ENCODE measurements at places on chromosomes 7 and 10. TPM values are rescaled to one million over a fixed set of nuclear protein-coding genes. Genes with fewer than 3 reads are reported as not detected.

Gene GHRHR
- 0.40 TPM for polyA plus RNA-seq

GRCh38 chr10:78919181-78919966 is 149.4 kb upstream of the ZMIZ1 start:
- DNase-seq: peak; percentile 74

DNA sequence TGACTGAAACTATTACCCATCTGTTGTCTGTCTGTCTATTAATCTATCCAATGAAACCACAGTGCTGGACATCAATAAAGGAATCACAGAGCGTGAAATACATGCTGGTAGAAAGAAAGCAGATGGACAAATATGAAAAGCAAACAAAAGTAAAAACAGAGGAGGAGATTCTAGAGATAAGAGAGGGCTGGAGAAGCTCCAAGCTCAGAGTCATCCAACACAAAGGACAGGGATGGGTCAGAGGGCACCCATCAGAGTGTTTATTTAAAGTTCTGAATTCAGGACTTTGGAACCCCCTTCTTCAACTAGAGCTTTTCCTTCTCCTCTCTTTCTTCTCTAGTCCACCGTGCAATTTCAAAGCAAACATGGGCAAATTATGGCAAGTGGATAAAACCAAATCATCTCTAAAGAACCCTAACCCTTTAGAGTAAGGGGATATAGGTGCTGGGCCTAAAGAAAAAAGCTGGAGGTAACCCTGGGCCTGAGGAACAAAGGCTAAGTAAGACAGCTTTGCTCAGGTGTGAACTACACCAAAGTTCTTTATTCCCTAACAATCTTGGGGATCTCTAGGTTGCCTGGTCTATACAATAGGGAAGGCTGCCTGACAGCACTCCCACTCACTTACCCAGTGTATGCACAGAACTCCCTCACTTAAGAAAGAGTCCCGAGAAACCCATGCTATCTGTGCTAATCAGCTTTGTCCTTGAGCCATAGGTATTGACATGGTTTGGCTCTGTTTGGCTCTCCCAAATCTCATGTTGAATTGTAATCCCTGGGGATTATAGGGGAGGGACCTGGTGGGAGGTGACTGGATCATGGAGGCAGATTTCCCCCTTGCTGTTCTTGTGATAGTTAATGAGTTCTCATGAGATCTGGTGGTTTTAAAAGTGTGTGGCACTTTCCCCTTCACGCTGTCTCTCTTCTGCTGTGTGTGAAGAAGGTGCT is 97.0 kb downstream of the BAMBI start:
- no peak for DNase-seq

Gene UCN3
- 1.5 TPM for polyA plus RNA-seq

Gene SFXN2
- polyA plus RNA-seq: 8.3 TPM

GRCh38 chr7:13920053-13920697 is 69.3 kb downstream of the ETV1 start:
- DNase-seq: peak; percentile 80

- DNase-seq: no peak
These were observed 39.8 kb upstream of the SRGN start for GRCh38 chr10:69048103-69048502.

GRCh38 chr10:117718986-117719920 is 176.7 kb downstream of the EMX2 start:
- no peak for DNase-seq

Gene NUDT13
- polyA plus RNA-seq: 2.9 TPM

GRCh38 chr7:22278660-22279059 is 78.3 kb downstream of the RAPGEF5 start:
- DNase-seq: no peak

GRCh38 chr7:73715648-73716317 is 3.7 kb downstream of the STX1A start:
- DNase-seq: no peak

DNA sequence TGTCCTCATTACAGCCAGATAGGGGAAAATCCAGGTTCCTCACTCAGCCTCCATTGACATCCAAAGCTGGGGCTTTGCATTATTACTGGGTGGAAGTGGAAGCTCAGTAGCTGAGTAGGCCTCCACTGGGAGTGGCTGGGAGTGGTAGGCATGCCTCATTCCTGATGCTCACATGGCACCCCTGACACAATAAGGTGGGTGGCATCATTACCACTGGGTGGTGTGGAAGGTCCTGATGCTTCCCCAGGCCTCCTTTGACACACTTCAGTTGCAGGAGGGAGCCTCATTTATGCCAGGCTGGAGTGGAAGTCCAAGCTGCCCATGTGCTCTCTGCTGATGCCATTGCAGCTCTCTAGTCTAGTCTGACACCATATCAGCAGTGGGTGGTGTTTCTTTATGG is 48.2 kb upstream of the GPR141 start:
- no peak for DNase-seq

Gene GNG11
- 45.1 TPM for polyA plus RNA-seq

- DNase-seq: no peak
These were observed 125.4 kb upstream of the PPP2R2D start for GRCh38 chr10:131775433-131775832.

DNA sequence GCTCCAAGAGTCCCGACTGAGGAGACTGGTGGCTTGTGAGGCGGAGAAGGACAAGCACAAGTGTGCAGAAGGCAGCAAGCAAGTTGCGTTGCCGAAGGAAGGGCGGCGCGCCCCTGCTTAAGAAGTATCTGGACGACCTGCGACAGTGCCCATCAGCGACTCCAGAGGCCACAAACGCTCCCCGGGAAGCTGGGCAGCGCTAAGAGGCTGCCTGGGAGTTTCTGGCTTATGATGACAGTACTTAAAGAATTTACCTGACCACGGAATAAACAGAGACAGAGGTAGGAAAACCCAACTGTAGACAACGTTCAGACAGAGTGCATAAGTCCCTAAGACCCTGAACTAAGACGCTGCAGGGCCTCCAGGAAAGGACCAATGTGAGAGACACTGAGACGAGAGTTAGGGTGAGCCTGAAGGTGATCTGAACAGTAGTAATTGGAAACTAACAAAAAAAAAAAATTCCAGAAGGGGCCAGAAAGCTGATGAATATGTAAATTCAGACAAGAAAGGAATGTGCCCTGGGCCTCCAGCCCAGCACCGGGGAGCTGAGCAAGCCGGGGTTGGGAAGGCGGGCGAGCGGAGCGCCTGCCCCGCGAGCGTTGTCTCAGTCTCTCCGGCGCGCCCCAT is 1.0 kb downstream of the OSBPL3 start:
- DNase-seq: no peak

Gene IRF5
- 7.2 TPM for polyA plus RNA-seq

Gene FEZF1
- polyA plus RNA-seq: not detected

DNA sequence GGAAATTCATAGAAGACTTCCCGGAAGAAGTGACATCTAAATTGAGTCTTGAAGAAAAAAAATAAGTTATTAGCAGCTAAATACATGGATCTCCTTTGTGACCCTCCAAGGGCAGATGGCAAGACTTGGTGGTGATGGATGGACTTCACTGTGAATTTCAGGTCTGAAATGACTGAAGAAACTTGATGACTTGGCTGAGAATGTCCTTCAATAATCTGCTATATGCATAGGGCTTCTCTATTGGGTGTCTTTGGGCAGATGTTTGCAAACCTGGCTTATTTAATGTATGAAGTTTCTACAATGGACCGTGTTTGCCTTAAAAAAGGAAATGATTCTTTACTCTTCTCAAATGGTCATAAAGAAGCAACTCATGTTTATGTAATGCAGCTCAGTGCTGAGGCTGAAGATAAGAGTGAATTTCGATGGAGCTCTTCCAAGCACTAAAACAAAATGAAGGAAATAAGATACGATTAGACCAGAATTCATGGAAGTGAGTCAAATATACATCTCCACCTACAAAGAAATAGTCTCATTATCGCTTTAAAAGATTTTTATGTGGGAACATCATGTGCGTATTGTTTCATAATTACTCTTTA is 116.6 kb upstream of the WDR11 start:
- no peak for DNase-seq

DNA sequence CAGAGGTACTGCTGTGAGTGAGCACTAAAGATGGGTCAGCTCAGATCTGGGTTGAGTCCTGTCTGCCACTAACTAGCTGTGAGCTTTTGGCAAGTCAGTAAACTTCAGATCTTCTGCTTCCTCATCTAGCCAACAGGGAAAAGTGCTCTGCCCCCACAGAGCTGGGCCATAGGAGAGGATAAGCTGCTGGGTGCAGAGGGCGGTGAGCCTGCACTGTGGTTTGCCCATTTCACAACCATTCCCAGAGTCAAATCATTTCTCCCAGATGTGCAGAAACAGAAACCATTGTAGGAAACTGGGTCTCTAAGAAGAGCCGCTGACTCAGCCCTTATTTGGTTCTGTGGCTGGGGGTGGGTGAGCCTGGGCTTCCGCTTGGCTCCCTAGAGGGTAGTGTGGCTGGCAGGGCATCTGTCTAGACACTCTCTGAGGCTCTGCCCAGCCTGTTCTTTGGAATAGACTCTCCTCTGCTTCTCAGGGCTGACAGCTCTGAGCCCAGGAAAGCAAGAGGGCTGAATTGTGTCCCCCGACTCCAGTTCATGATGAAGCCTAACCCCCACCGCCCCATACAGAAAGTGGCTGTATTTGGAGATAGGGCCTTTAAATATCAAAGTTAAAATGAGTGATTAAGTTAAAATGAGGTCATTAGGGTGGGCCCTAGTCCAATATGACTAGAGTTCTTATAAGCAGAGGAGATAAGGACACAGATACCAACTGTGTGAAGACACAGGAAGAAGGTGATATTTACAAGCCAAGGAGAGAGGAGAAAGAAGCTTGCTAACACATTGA is 29.5 kb upstream of the ARHGAP22 start:
- no peak for DNase-seq

- DNase-seq: no peak
These were observed 91.9 kb downstream of the MYL10 start for GRCh38 chr7:101537205-101537604.

- DNase-seq: no peak
These were observed 288.8 kb upstream of the NFE2L3 start for GRCh38 chr7:25863005-25863728.

DNA sequence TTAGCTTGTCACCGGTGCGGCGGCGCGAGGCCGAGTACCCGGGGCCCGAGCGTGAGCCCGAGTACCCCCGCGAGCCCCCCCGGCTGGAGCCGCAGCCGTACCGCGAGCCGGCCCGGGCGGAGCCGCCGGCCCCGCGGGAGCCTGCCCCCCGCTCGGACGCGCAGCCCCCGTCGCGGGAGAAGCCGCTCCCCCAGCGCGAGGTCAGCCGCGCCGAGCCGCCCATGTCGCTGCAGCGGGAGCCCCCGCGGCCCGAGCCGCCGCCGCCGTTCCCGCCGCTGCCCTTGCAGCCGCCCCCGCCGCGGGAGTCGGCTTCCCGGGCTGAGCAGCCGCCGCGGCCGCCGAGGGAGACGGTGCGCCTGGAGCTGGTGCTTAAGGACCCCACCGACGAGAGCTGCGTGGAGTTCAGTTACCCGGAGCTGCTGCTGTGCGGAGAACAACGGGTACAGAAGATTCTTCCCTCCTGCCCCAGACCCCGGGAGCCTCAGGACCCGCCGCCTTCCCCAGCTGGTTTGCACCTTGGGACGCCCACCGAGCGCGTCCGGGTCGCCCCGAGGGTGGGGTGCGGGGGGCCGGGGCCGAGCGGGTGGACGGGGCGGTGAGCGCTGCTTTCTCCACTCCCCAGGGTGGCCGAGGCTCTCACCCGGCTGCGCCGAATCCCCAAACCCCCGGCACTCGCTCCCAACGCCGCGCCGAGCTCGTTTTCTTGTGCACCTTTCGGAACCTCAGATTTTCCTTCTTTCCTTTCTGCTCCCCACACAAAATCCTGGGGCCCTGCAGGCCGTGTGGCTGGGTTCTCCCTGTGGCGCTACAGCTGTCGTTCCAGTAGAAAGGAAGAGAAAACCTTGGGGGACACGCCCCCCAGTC is 708 bp downstream of the UBN2 start:
- no peak for DNase-seq

DNA sequence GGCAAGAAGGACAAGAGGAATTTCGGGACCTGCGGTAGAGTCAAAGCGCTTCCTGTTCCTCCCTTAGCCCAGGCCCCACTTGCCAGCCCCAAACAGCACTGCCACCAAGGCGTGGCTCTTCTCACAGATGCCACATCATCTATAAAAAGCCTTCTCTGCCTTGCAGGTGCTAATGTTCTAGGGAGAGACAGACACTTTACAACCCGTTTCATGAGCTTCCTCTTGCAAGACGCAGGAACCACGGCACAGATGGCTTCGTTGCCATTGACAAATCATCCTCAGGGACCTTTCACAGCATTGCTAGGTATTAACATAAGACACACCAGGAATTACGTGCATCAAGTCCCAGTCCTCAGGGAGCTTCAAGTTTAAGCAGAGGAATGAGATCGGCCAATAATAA is 180.9 kb downstream of the JCAD start:
- DNase-seq: no peak

Gene VSTM2A
- 5.5 TPM for polyA plus RNA-seq
